Posterior cingulate gyrus (tissue), 11 donors: ENCODE measurements at places on chromosomes 1 and 21.

DNA sequence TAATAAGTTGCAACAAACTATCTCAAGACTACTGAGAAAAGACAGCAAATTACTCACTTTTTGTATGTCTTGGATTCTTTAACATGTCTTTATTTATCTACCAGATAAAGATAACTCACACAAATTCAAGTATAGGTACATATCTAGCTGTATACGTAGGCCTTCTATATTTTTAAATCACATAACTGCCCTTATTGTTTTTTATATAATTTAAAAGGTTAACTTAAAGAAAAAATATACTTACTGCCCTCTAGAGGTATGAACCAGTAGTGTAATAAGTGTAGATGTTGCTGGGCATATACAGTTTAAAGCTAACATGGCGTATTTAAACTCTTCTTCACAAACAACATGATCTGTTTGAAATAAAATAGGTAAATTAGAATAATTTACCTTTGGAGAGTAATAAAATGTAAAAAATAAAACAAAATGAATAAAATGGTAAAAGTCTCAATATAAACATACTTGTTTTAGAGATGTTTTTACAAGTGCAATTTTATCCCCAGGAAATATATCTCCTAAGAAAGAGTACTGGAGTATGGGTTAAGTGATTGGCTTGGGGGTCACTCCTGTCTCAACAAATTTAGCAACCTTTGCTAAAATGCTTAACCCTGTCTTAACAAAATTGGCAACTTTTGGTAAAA lies 235.2 kb downstream of the KCNT2 start:
- no peak for DNase-seq

GRCh38 chr1:7261490-7261889 lies 476.2 kb downstream of the CAMTA1 start:
- DNase-seq = no peak

DNA sequence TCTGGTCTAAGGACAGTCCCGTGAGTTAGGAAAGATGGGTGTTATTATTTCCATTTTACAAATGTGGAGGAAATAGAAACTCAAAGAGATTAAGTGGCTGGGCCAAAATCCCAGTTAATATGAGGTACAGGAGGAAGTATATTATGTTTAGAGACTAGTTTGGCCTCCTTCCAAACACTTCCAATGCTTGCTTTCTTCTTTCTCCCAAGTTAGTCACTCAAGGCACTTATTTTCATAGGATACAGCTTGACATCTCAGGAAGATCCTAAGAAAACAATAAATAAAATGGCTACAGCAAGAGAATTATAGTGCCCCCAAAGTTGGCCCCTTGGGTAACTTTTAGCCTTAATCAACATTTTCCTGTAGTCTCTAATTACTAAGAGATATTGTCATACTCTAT lies 47.5 kb upstream of the IPO9 start:
- no peak for DNase-seq

DNA sequence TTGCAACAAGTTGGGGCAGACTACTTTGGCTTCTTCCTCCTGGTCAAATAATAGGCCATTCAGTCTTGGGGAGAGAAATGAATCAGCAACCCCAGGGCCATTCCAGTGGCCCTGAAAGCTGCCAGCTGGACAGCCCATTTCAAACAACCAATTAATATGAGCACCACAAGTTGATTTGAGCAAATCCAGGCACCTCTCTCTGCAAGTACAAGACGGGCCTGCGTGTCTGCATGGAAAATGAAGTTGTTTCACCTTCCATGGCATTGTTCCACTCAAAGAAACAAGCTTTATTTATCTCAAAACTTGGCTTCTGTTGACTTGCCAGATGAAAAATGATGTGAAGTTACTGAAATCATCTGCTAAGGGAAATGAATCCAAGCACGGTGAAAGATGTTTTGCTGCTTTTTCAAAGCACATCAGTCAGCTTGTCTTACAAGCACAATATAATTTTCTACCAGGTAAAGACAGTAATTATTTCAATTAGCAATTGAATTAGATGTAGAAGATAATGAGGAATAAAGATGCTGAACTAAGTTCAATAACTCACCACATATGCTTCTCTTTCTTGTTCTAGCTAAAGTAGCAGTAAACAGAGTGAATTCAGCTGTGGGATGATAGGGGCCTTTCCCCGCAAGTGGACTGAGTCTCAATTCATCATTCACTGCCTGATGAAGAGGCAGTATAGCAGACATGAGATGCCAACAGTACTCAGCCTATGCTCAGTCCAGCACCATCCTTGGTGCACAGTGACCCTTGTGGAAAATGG lies 95.2 kb upstream of the SSX2IP start:
- DNase-seq = no peak

DNA sequence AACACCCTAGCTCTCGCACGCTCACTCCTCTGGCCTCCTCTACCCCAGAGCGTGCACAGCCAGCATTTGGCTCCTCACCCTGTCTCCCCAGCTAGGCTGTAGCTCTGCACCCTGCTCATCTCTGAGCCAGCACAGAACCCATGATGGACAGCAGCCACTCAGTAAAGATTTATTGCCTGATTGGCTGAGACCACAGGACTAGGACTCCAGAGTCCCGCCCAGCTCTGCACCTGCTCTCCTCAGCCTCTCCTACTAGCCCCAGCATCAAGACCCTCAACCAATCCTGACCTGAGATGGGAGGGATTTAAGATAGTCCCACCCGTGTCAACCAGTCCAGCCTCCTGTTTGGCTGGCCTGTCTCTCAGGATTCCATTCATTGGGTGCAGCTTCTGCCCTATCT lies 9.3 kb downstream of the C1QB start:
- DNase-seq = no peak

- no peak for DNase-seq
Measured at GRCh38 chr1:100700586-100700985, 19.0 kb upstream of the VCAM1 start.

GRCh38 chr1:230377851-230378250 lies 48.3 kb downstream of the PGBD5 start:
- DNase-seq = no peak

DNA sequence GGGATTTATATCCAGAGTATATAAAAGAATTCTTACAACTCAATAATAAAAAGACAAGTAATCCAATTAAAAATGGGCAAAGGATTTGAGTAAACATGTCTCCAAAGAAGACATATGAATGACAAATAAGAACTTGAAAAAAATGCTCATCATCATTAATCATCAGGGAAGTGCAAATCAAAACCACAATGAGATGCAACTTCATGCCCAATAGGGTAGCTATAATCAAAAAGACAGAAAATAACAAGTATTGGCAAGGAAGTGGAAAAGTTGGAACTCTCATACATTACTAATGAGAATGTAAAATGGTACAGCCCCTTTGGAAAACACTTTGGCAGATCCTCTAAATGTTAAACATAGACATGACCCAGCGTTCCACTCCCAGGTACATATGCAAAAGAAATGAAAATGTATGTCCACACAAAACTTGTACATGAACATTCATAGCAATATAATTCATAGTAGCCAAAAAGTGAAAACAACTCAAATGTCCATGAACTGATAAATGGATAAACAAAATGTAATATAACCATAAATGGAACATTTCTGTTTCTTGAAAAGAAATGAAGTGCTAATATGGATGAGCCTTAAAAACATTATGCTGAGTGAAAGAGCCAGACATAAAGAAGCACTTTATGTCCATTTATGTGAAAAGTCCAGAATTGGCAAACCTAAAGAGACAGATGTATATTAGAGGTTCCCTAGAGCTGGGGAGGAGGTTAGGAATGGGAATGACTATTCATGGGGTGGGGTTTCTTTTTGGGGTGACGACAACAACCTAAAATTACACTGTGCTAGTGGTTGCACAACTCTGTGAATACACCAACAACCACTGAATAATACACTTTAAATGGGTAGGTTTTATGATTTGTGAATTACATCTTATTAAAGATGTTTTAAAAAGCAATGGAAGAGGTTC lies 259.7 kb downstream of the RHOU start:
- DNase-seq = no peak

GRCh38 chr1:167165948-167166689 lies 54.6 kb upstream of the POU2F1 start:
- no peak for DNase-seq

DNA sequence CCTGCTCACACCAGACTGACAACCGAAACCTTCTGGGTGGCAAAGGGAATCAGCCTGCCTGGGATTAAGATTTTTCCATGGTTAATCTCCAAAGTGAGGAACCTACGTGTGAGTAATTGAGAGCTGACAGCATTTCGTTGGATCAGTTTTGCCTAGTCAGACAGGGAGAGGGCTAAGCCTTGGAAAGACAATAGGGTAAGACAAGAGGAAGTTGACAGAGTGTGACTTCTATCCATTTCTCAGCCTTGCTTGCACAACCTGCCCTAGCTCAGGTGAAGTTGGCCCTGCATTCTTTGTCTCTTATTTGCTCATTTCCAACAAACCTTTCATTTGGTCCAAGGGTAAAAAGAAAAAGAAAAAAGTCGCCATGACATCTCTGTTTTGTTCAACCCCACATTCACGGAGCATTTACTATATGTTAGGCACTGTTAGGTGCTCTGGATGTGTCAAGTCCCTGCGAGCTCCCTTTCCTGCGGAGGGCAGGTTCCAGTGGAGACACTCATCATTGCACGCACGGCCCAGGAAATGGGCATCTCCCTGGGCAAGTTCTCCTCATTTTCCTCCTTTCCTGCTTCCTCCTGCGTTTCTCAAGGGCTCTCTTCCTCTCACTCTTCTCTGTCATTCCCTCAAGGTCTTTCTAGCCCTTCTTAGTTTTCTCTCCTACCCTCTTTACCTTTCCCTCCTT lies 23.3 kb downstream of the KIRREL1 start:
- no peak for DNase-seq

GRCh38 chr1:81472387-81472786 lies 328.3 kb upstream of the ADGRL2 start:
- no peak for DNase-seq

DNA sequence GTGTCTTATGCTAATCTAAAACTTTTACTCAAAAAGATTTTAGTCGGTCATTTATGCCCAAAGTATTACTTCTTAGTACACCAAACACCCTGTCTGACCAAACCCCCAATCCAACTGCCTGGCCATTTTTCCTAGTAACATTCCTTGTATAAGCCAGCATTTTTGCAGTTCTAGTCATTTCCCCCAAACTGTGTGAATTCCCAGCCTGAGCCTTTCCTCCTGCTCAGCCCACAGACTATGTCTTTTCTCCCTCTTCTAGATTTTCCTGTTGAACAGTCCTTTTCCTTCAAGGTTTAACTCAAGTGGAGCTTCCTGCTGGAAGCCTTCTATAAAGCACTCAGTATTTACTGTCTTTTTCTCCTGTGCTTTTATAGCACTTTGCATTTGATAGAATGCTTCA lies 843.8 kb downstream of the USP25 start:
- no peak for DNase-seq

DNA sequence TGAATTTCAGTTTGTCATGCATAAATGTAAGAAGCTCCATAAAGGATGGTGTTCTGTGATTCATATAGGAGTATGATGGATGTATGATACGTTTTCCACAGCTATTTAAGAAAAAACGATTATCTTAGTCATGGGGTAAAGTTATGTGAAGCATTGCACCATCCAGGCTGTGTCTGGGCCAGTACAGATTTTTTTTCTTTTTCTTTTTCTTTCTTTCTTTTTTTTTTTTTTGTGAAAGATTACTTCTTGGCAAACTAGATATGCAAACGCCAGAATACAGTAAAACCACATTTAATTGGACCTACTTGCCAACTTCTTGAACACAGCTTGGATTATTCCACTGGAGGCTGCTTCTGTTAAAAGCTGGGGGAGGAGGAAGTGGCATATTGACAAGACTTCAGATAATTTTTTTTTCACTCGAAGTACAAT lies 14.9 kb downstream of the ZBTB18 start:
- DNase-seq = no peak

- DNase-seq = no peak
Measured at GRCh38 chr21:25283720-25284119, 323.6 kb downstream of the MRPL39 start.

GRCh38 chr1:93080179-93080823 lies 1.2 kb downstream of the MTF2 start:
- DNase-seq = no peak

DNA sequence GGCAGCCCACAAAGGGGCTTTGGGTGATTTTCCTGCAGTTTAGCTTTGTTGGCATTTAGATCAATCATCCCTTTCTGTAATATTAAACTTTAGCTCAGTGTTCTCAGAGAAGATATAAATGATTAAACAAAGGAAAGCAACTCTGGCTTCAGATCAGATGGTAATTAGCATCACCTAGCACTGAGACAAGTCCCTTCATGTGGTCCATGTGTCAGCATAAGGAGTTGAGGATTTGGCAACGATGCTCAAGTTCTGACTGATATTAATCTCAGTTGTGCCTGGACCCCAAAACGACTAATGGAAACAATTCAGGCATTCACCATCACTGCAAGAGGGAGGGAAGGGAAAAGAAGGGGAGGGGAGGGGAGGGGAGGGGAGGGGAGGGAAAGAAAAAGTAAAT lies 60.4 kb downstream of the SEC16B start:
- DNase-seq = no peak

- no peak for DNase-seq
Measured at GRCh38 chr1:93490357-93490756, 42.4 kb downstream of the FNBP1L start.

DNA sequence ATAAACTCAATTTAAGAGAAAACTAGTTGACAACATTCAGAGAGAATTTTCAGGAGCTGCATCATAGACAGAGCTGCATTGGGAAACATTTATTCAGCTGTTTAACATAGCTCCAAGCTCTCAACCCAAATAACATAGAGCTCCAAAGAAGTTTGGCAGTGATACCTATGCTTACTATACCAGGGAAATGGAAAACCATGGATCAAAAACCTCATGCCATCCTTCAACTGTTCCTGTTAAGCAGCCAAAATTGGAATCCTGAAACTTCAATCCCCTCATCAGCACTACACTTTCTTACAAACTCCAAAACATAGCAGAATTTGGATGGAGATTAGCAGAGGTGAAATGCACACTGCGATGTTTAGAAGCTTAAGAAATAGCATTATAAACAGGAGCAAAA lies 164.4 kb downstream of the USH2A start:
- no peak for DNase-seq

DNA sequence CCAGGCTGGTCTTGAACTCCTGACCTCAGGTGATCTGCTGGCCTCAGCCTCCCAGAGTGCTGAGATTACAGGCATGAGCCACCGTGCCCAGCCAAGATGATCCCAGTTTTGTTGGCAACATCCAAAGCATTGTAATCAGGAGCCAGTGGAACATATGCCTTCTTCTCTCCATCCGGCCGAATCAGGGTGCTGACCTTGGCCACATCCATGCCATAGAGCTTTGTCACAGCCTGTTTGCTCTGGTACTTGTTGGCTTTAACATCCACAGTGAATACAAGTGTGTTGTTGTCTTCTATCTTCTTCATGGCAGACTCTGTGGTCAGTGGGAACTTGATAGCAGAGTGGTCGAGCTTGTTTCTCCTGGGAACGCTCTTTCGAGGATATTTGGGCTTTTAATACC lies 17.1 kb downstream of the TNFRSF8 start:
- DNase-seq = no peak

GRCh38 chr1:185973645-185974044 lies 239.5 kb downstream of the HMCN1 start:
- DNase-seq = no peak

- DNase-seq = no peak
Measured at GRCh38 chr1:56516539-56517252, 62.7 kb downstream of the PLPP3 start.

- no peak for DNase-seq
Measured at GRCh38 chr1:48908606-48909005, 131.9 kb upstream of the BEND5 start.

- no peak for DNase-seq
Measured at GRCh38 chr1:51515982-51516648, 3.0 kb downstream of the EPS15 start.
